ENCODE measurements at places on chromosomes 12 and 14. TPM values are rescaled to one million over a fixed set of nuclear protein-coding genes. Genes with fewer than 3 reads are reported as not detected.

VRTN gene
- polyA plus RNA-seq = not detected

MYF6 gene
- not detected for polyA plus RNA-seq

P2RX7 gene
- 2.5 TPM for polyA plus RNA-seq

CLEC2A gene
- polyA plus RNA-seq = not detected

C14orf132 gene
- polyA plus RNA-seq = 4.2 TPM

PZP gene
- 0.06 TPM for polyA plus RNA-seq

MSI1 gene
- 0.16 TPM for polyA plus RNA-seq

BDKRB2 gene
- polyA plus RNA-seq = 15.1 TPM

CD27 gene
- 0.98 TPM for polyA plus RNA-seq

RAB3IP gene
- polyA plus RNA-seq = 11.7 TPM

SPIC gene
- polyA plus RNA-seq = 0.09 TPM

USP30 gene
- 3.8 TPM for polyA plus RNA-seq

SSPN gene
- 0.69 TPM for polyA plus RNA-seq

SIX1 gene
- polyA plus RNA-seq = not detected

KRT2 gene
- 0.12 TPM for polyA plus RNA-seq

TAPBPL gene
- polyA plus RNA-seq = 11.9 TPM

DCD gene
- not detected for polyA plus RNA-seq

NPAS3 gene
- 0.08 TPM for polyA plus RNA-seq

ATP2B1 gene
- polyA plus RNA-seq = 3.3 TPM

ENDOU gene
- polyA plus RNA-seq = 101 TPM

SLC25A47 gene
- 0.04 TPM for polyA plus RNA-seq

TAS2R13 gene
- not detected for polyA plus RNA-seq

LMO3 gene
- 1.7 TPM for polyA plus RNA-seq

KLRC3 gene
- polyA plus RNA-seq = 0.06 TPM

KCNMB4 gene
- 0.33 TPM for polyA plus RNA-seq

RNASE4 gene
- 18.6 TPM for polyA plus RNA-seq

FAM90A1 gene
- polyA plus RNA-seq = 0.13 TPM

ASCL1 gene
- 0.02 TPM for polyA plus RNA-seq

SLCO1B1 gene
- not detected for polyA plus RNA-seq

CDCA4 gene
- 24.7 TPM for polyA plus RNA-seq

Data from esophagus (tissue), 2 donors.